ENCODE measurements at places on chromosomes 4 and X.

DNA sequence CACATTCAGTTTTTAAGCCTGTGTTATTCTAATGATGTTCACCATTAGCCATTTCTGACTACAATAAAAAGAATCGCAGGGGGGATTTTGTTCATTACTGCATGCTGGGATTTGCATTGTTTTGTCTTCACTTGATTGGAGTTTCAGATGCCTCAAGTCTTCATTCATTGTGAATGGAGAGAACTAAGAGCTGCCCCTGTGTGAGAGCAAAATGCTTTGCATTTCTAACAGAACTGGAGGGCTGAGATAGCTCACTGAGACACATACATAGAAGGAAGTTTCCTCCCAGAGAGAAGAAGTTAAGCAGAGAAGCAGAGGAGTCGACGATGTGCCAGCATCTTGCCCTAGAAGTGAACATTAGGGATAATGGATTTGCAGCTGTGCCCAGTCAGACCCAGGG, 113.5 kb upstream of the GATB start:
- no peak for DNase-seq

DNA sequence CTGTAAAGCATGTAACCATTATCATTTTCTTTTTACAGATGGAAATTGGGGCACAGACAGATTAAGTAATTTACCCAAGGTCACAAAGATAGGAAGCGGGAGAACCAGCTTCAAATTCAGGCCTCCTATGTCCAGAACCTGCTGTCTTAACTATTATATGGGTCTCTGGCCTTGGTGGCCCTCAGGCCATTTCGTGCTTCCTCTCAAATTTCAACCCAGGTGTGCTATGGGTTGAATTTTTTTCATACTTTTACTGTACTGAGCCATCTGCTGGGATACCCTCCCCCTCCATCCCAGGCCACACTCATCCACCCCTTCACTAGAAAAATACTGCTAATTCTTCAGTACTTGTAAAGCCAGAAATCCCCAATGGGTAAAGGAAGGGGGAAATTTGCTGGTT, 42.3 kb downstream of the KLF3 start:
- DNase-seq: no peak

GRCh38 chrX:3576886-3577501, 136.5 kb downstream of the PRKX start:
- peak; percentile 1 for DNase-seq

- peak; percentile 80 for DNase-seq
Observed at GRCh38 chrX:118751950-118752783, 24.8 kb downstream of the IL13RA1 start.

GRCh38 chrX:72110876-72111708, 20.6 kb downstream of the RTL5 start:
- no peak for DNase-seq
